ENCODE measurements at places on chromosomes 1 and 21.

DNA sequence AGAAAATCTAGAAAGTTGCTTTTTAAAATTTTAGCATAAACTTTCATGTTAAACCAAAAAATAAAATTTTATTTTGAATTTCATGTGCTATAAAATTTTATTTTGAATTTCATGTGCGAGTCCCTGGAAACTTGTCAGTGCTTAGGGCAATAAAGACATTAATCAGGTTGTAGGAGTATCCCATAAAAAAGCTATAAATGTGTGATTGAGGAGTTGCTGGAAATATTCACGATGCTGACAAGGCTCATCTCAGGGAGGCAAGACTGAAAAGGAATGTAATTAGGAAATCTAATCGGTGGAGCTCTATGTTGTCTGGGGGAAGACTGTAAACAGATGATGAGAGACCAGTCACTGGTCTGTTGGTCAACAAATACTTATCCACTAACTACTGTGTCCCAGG, 117.9 kb downstream of the LRIG2 start:
- no peak for DNase-seq

DNA sequence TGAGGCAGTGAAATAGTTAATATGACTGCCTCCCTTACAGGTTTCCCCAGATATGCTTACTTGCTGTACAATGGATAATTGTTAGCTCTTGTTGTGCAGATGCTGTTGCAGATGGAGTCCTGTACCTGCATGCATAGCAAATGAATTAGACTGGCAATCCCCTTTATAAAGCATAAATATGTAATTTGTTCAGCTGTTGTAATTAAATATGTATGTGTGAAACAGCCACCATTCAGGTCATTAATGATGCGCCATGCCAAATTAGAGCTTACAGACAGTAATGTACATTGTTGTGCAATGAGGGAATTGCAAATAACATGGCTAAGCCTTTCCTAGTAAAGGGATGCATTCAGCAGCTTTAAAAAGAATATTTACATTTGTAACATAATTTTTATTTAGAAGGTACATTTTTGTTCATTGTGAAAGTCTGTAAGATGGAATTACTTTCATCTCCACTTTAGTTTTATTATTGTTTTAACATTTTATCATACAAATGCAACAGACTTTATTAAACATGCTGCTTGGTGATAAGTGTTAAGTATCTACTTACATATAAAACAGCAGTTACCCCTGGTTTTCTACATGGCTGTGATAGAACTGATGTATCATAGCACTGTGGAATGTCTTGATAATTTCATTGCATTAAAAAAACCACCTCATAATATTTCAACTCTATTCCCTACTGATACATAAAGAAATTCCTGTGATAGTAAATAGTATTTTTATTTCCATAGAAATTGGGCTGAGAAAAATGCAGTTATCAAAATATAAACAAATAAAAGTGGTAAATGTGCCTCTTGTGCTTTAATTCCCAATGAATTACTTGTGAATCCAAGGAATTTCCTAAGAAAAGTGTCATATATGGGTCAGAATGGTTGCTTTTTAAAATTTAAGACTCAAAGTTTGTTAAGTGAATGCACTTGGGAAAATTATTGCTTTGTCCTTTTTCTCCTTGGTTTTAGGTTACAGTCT, 99.0 kb downstream of the NFIA start:
- no peak for DNase-seq

DNA sequence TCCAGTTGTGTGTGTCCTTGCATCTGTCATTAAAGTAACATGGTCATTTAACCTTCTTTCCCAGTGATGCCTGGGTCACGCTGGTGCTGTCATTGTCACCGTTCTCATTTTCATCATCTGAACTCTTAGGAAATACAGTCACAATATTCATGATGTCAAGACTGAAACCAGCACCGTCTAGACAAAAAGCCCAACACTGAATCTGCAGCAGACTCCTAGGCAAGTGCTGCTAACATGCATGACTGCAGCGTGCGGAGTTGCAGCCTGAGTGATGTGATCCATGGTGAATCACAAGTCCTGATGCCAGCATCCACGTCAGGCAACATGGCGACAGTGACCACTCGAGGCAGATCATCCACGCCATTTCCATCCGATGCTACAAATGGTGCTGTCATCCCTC, 37.6 kb downstream of the MRPL37 start:
- peak; percentile 12 for DNase-seq

GRCh38 chr21:43864962-43865539, at the start of gene AGPAT3:
Gene AGPAT3, plus strand, starts transcription at chr21:43865223. Its CDS starts 94,459 bp downstream, at chr21:43959682.
- DNase-seq = peak; percentile 62

DNA sequence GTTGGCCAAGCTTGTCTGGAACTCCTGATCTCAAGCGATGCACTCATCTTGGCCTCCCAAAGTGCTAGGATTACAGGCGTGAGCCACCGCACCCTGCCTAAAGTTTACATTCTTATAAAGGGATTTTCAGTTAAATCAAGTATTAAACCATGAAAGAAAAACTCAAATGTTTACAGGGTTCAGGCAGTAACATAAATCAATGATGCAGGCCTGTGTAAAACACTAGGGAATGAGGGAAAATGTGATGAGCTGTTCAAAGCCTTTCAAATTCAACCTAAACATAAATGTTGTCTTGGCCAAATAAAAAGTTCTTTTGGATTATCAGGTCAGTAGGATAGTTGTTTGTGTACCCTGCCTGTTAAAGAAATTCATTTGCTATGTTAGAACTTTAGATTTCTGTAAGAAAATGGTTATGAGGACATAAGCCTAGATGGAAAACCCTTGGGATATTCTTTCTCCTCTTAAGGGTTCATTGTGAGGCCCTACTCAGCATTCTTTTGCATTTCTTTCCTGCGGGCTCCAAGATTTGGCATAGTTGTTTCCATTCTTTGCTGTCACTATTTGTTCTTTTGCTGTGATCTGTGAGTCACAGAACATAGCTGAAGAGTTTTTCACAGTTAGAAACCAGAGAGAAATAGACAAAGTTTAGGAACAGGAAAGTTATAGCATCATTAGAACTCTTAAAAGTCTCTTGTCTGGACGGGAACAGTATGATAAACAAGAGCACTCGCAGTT, 8.9 kb upstream of the ZRANB2 start:
- no peak for DNase-seq

- DNase-seq = no peak
Measured at GRCh38 chr1:36664571-36665287, 182.0 kb upstream of the CSF3R start.

DNA sequence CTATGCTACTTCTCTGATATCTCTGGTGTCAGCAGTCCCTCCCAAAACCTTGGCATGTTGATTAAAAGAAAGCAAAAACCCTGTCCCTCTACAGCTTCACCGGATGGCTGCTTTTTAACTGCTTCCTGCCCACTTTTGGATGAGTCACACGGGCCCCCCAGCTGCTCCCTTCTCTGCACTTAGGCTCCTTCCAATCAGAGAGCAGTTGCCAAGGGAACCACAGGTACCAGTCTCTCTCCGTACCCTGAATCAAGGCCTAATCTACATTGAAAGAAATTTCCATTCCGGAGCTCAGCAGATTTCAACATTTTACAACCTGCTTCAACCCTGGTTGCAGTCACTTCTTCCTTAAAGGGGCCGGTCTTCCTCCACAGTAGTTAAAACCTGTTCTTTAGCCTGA, 70.6 kb upstream of the GJB5 start:
- peak; percentile 38 for DNase-seq

- no peak for DNase-seq
Measured at GRCh38 chr1:3788756-3789420, 7.4 kb downstream of the LRRC47 start.

- DNase-seq = peak; percentile 15
Measured at GRCh38 chr1:36511804-36512798, 29.4 kb upstream of the CSF3R start.

DNA sequence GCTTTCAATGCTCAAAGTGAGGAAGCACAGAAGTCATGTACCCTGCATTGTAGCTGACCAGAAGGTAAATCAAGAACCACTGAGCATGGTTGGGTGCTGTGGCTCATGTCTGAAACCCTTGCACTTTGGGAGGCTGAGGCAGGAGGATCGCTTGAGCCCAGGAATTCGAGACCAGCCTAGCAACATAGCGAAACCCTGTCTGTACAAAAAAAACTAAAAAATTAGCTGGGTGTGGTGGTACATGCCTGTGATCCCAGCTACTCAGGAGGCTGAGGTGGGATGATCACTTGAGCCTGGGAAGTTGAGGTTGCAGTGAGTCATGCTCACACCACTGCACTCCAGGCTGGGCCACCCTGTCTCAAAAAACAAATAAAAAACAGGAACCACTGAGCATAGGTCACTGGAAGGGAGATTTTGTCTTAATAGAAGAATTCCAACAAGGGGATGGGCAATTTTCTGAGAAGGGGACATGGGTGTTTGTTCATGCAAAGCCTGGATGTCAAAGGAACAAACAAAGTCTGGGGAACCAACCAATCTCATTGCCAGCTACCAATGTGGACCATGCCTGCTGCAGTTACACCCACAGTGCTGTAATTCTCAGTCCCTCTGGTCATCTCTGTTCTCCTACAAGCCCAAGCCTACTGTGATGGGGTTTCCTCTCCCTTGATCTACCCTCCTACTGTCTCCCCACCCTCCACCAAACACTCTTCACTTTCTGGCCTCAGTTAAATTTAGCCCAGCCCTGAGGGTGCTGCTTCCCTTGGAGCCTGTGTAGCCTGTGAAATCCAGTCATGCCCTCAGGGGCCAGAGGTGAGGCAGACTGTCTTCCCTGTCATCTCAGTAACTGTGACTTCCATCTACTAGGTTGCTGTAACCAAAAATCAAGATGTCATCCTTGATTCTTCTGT, 47.9 kb downstream of the ELF3 start:
- no peak for DNase-seq

DNA sequence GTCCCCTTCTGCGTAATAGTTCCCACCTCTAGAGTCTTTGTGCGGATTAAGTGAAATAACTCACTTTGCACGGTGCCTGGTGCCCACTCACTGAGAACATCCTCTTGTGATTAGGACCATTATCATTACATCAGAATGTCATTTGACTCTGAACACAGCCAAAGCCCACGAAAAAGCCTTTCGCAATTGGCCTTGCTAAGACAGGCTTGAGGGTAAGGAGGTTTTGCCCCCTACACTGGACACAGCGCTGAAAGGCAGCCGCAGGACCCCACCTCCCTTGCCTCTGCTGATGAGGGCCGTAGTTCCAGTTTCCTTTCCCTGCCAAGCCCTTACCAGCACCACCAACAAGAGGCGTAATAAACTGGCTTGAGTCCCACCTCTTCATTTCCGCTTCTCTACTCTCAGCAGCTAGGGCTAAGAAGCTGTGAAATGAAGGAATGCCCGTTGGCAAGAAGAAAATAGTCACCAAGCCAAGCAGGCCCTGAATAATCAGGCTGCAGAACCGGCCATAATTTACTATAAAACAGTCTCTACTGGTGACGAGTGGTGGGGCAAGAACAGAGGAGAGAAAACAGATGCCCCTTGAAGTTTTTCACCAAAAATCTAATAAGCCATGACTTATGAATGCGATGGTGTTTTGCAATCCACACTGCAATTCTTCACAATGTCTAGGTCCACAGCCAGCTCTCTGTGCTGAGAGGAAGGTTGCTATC, 53.1 kb downstream of the SH3GLB1 start:
- no peak for DNase-seq

Measured in activated naive CD4-positive, alpha-beta T cell treated with anti-CD3 and anti-CD28 coated beads, Interleukin-2, amount 10 ng/mL, durations not matched to agents 7 days and 5 days (primary cell).